Activated T-cell treated with anti-CD3 and anti-CD28 coated beads, Interleukin-2, amount 50 U/mL, for 1 hour (primary cell): ENCODE measurements at places on chromosomes 11 and 22.
A peak's percentile ranks its signal among the peaks of the same experiment; 100 is the strongest.

- DNase-seq, result no peak
Observed at GRCh38 chr11:32087597-32087996, 3.3 kb upstream of the RCN1 start.

- peak; percentile 48 for DNase-seq
Observed at GRCh38 chr22:41862160-41862529, 29.2 kb downstream of the SREBF2 start.

DNA sequence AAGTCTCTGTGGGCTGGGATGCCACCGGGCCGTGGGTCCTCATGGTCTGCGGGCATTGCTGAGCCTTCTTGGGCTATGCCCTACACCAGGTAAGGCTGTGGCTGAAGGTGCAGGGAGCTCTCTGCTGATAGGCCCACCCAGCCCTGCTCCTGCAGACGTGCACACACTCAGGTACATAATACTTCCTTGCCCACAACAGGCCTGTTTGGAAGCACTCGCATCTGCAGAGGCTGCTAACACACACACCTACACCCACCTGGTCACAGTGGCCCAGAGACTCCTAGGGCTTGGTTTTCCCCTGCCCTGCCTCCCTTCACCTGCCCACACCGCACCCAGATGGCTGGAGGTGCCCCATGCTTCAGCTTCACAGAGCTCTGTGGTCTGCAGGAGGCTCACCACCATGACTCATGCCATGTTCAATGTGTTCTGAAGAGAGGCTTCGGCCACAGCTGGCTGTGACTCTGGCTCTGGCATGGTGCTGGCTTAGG, 72.8 kb upstream of the KCNQ1OT1 start:
- peak; percentile 7 for DNase-seq

DNA sequence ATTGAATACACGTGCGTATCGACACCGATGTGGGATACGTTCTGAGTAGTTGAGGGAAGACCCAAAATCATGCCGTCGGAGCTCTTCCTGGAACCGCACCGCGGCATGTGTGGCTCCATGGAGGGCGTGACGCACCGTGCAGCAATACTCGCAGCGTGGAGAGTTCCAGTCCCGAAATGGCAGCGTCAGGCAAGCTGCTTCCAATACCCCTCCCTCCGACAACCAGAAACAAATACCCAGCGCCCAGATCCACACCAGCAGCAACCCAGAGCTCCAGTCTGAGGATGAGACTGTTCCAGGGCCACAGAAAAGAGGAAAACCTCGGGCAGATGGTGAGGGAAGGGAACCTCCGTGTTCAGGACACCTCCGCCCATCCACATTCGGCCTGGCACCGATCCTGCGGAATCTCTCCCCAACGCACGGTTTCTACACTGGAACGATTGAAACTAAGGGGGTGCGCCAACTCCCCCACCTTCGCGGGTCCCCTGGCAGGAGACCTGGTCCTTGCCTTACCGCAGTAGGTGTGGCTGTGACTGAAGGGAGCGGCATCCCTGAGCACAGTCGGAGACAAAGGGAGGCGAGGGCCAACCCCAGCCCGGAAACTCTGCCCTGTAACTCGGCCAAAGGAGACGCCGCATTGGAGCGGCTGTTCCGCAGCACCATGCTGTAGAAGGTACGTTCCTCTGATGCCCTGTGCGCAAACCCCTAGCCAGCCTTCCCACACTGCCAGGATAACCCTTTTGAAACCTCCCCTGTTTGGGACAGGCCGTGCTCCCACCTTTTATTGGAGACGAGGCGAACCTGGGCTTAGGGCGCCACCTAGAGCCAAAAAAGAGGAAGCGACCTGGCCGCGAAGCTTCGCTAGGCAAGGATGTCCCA, 28.2 kb downstream of the DBX1 start:
- DNase-seq, result peak; percentile 61

DNA sequence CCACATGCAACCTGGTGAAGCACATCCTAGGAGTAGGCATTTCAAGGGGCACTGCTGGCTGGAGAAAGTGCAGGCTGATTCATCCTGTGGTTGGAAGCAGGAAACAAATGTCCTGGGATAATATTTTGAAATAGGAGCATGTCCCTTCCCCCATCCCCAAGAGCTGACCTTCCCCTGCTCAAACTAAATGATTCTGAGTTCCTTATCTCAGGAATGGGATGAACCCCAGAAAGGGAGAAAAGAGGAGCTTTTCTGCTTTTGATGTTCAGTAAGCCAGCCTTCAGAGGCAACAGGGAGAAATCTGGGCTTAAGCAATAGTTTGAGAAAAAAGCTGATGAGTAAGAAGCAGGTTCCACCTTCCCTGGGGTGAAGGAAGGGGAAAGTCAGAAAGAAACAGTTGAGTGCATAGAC, 19.5 kb upstream of the SPON1 start:
- no peak for DNase-seq

DNA sequence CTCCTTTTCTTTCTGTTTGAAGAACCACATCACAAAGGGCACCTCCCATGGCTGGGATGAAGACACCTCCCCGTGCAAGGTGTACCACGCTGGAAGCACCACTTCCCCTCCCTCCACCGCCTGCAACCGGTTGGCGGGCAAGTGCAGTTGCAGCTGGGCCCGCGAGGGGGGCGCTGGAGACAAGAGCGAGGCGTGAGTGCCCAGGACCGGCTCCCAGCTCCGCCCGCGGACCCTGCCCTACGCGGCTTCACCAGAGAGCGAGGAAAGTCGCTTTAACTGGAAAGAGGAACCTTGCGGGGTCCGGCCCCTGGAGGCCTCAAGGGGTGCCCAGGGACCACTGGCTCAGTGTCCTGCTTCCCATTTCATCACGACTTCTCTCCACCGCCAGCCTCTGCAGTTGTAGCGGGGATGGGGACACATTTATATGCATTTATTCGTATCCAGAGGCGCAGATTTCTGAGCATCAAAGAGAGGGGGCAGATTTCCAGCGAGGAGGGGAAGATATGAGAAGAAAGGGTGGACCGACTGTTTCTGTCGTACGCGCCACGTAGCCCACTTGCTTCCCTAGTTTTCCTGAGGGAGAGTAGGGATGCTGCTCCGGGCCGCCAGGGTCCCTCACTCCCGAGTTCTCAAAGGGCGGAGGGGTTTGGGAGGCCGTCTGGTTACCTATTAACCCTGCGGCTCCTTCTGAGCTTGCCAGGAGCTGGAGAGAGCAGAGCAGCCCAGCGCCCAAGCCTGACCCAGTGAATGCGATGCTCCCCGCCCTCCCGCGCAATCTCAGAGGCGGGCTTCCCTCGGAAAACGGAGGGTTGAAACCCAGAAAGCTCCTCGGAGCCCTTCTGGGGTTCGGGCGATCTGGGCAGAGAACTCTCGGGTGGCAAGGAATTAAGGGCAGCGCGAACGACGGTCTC, 3.5 kb downstream of the ESAM start:
- peak; percentile 73 for DNase-seq

GRCh38 chr22:48654492-48654891, 1173.2 kb downstream of the BRD1 start:
- no peak for DNase-seq

DNA sequence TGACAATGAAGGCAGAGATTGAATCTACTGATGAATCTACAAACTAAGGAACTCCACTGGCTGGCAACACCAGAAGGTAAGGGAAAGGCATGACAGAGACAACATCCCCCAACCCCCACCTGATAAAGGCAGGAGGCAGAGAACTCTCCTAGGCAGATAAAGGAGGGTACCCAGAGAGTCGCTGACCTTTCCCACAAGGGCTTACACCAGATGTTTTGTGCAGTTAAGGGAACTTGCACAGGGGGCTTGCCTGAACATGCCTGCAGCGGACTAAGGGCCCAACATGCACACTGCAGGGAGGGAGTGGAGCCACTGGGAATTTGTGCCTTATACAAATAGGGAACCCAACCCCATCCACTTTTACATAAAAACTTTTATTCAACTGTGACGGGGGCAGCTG, 1996.9 kb upstream of the RAG2 start:
- DNase-seq, result no peak

- no peak for DNase-seq
Observed at GRCh38 chr11:70338594-70338993, 59.7 kb upstream of the CTTN start.

- no peak for DNase-seq
Observed at GRCh38 chr22:37986371-37986770, 2.0 kb upstream of the SOX10 start.

DNA sequence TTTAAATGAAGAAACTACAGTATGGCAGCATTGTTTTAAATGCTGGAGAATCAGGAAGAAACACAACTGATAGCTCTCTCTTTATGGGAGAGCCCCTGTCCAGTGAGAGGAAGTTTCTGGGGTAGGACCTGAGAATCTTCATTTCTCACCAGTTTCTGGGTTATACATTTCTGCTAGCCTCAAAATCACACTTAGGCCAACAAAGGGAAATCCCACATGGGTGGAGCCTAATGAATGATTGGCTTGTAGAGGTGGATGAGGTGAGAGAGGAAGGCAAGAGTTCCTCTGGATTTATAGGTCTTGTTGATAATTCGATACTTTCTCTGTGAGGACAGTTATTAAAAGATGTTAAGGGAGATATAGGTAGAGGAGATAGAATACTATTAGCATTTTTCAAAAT, 1397.3 kb upstream of the TENM4 start:
- DNase-seq, result no peak

- DNase-seq, result no peak
Observed at GRCh38 chr11:79708319-79708932, 267.6 kb upstream of the TENM4 start.

DNA sequence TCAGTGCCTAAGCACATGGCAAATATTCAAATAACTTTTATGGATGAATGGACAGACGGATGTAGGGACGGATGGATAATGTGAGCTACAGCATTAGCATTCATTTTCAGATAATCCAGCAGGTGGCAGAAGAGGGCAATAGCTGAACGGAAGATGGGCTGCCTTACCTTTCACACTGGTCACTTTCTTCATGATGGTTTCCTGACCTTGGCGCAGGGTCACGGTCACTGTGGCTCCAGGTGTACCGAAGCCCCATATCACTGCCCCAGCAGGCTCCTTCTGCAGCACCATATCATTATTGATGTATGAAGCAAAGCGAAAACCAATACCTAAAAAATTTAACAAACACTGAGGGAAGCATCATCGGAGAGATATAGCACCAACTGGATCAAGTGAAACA, 4.3 kb downstream of the SIAE start:
- peak; percentile 37 for DNase-seq

- DNase-seq, result no peak
Observed at GRCh38 chr11:12222055-12222792, 111.8 kb downstream of the MICAL2 start.

- DNase-seq, result no peak
Observed at GRCh38 chr11:12291313-12291712, 86.1 kb upstream of the PARVA start.

GRCh38 chr11:62574363-62575071, 826 bp upstream of the EEF1G start:
- no peak for DNase-seq

DNA sequence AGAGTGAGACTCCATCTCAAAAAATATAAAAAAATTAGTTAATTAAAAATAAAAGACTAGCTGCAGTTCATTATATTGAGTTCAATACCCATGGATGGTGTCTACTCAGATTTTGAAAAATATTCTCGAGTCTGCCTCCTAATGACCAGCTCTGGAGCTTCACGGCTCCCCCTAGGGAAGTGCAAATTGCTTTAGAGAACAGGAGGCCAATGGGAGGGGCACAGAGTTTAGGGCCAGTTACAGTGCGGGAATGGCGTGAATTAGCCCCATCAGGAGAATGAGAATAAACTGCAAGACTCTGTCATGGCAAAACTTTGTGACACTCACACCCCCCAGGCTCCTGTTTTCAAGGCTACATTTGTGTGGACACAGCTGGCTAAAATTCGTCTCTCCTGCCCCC, 4.6 kb downstream of the FGF4 start:
- DNase-seq, result no peak

DNA sequence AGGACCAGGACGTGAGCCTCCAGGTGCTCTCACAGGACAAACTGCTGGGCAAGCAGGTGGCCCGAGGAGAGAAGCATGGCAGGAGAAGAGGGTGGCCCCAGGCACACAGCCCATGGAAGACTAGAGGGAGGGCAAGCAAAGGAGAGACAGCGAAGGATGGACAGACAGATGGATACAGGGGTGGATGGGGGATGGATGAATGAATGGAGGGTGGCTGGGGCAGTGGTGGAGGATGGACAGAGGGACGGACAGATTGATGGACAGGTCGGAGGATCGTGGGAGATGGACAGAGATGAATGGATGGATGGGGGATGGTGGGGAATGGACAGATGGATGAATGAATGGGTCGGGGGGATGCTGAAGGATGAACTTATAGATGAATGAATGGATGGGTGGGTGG, 22.7 kb downstream of the ARVCF start:
- no peak for DNase-seq

DNA sequence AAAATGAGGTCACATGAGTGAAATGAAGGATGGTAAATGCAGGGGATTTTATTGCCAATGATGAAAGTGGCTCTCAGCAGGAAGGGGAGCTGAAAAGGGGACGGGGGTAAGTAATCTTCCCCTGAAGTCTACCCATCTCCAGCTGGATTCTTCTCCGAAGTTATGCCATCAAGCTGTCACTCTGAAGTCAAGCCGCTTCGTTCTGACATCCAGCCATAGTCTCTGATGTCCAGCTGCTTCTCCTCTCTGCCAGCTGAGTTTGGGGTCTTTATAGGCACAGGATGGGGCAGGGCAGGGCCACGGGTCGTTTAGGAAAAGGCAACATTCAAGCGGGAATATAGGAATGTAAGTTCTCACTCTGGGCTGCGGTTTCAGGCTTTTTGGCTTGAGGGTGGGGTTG, 181.9 kb upstream of the ANO3 start:
- no peak for DNase-seq

DNA sequence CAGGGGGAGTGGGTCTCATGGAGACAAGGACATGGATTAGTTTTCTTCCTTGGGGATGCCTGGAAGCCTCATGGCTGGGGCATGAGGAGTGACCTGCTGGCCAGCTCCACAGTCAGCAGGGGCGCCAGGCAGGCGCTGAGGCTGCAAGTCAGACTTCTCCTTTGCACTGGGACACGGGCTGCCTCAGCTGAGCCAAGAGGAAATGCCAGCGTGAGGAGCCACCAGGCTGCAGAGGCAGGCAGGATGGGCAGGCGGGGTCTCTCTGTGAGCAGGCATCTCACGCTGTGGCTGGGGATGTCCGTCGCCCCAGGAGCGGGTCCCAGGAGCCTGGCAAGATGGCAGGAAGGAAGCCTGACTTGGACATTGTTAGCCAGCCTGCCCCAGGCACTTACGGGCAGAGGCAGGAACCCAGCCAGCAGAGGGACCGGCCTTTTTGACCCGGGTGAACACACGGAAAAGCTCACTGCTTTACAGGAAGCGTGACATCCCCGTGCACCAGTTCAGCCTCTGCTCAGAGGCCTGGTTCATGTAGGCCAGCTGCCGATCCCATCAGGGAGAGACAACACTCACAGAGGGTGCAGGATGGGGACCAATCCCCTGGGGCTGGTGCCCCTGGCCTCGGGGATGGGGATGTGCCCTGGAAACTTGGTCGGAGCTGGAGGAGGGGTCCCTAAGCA, 10.2 kb downstream of the GNB1L start:
- DNase-seq, result no peak
